ENCODE measurements at places on chromosomes 5 and 9.

DNA sequence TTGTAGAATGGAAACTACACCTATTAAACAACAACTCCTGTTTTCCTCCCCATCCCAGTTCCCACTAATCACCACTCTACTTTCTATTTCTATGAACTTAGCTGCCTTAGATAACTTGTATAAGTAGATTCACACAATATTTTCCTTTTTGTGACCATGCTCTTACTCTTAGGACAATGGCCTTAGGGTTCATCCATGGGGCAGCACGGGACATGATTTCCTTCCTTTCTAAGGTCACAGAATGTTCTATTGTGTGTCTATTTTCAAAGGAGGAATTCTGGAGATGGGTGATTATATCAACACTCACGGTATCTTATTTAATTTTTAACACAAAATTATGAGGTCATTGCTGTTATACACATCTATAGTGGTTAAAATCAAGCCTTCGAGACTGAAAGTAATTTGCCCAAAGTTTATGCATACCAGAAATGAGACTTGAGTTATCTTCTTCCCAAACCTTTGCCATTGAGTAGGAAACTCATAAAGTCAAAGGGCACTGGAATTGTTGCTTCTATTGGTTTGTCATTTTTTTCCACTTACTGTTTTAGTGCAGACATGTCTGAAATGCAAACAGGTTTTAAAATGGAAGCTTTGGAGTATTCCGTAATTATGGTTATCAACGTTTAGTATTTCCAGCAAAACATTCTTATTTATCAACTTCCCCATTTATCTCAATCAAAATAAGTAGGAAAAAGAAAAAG, 23.6 kb downstream of the CTSL start:
- no peak for DNase-seq

GRCh38 chr5:40494631-40495236, 185.0 kb upstream of the PTGER4 start:
- DNase-seq = no peak

- DNase-seq = no peak
Observed at GRCh38 chr9:11045589-11045988, 432.8 kb upstream of the PTPRD start.

GRCh38 chr5:87268970-87269377, 1.3 kb downstream of the RASA1 start:
- DNase-seq = no peak

DNA sequence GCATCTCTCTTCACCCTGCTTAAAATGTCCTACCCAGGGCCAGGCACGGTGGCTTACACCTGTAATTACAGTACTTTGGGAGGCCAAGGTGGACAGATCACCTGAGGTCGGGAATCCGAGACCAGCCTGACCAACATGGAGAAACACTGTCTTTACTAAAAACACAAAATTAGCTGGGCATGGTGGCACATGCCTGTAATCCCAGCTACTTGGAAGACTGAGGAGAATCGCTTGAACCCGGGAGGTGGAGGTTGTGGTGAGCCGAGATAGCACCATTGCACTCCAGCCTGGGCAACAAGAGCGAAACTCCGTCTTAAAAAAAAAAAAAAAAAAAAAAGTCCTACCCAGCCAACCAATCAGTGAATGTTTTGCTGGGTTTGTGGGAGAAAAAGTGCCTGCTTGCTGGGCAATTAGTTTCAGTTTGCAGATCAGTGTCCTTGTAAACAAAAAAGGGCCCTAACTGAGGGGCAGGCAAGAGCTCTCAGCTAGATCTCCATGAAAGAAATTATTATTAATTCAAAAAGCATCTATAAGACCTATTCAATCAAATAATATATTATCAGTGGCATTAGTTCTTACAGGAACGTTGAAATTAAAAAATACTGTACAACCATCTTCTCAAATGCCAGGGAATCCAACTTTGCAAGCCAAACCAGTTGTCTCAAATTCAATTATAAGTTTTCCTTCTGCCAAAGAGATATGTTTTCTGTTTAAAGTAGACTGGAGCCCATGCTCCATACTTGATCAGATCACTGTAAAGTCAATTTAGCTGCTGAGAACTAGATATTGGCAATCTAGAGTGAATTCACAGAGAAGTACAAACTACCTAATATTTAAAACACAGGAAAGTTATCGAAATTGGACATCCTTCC, 3.9 kb downstream of the MEGF9 start:
- peak; percentile 44 for DNase-seq

DNA sequence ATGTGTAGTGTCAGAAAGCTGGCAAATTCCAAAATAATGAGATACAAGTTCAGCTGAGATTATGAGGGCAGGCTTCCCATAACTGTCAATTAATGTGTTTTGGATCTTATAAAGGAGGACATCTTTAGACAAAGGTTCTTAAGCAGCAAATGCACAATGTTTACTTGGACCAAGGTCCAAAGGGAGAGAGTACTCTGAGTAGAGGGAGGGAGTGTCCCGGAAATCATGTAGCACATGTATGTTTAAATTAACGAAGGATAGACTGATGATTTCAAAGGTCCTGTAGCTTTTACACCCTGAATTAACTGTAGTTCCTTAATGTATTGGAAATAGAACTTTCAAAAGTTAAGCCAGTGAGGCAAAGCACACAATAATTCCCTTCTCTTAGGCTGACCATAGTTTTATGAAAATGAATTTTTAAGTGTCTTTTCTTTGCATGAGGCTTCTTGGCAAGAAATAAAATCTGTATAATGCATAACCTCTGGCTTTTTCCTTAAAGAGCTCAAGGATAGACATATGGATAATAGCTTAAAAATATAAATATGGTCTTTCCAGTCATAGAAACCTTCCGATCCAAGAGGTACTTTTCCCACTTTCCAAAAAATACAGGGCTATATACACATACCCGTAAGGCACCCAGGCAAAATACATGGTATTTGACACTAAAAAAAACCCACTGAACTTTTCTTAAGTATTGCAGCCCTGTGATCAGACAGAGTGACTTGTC, 93.0 kb downstream of the PCSK5 start:
- DNase-seq = no peak

DNA sequence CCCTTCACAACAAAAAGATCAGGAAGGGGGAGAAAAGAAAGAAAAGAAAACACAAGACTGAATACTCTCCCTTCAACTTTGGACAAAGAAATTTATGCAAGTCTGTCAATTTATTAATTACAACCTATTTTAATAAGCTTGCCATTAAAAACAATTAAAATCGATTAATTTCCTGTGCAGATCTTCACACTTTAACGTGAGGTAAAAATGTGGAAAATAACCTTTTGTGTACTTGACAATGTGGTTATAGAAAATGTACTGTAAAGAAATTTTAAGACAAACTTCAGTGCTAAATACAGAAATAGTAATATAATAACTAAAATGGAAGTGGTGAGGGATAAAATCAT, 2.7 kb upstream of the MLLT3 start:
- DNase-seq = no peak
